ENCODE measurements at places on chromosomes 2 and 18.

DNA sequence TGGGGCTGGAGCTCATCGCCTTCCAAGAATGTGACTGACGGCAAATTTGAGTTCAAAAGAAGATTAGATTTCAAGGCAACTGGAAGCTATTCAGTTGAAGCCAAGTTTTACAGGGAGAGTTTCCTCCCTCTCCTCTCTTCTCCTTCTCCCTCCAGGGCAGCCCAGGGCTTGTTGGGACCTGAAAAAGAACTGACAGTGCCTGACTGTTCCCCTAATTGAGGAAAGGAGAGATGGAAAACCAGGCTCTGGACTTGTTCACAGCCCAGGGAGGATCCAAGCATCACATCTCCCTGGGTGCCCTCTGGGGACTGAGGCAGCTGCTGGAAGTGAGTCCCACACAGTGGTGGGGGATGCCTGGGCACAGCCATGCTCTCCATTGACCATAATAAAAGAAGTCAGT lies 88.1 kb downstream of the THNSL2 start:
- no peak for DNase-seq

DNA sequence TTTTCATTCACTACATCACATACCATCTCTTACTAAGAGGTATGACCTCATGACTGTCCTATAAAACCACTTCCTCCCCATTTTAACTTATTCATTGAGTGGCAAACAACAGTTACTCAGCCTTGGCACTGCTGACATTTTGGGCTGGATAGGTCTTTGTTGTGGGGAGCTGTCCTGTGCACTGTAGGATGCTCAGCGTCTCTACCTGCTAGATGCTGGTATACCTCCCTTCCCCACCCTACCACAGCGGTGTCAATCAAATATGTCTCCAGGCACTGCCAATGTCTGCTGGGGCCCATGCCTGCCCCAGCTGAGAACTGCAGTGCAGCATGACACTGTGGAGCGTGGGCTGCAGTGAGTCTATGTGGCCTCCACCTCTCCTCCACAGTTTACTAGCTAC lies 76.3 kb upstream of the MGAT4A start:
- no peak for DNase-seq

- DNase-seq = no peak
Observed at GRCh38 chr18:6478121-6478520, 63.4 kb upstream of the L3MBTL4 start.

DNA sequence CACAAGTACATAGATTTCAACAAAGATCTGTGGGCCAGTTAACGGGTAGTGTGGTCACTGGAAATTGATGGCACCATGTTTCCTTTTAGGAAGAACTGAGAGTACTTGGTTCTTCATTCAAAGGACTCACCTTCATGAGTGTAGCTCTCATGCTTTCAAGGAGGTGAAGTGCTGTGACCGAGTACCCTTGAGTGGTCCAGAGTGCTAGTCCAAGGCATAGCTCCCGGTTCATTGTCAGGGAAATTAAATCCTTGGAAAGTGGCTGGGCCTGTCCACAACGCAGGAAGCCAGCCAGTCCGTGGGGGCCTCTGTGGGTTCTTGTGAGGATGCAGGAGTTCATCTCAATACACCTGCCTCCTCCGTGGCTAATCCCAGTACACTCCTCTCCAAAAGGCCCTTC lies 295.1 kb downstream of the GALR1 start:
- DNase-seq = no peak

DNA sequence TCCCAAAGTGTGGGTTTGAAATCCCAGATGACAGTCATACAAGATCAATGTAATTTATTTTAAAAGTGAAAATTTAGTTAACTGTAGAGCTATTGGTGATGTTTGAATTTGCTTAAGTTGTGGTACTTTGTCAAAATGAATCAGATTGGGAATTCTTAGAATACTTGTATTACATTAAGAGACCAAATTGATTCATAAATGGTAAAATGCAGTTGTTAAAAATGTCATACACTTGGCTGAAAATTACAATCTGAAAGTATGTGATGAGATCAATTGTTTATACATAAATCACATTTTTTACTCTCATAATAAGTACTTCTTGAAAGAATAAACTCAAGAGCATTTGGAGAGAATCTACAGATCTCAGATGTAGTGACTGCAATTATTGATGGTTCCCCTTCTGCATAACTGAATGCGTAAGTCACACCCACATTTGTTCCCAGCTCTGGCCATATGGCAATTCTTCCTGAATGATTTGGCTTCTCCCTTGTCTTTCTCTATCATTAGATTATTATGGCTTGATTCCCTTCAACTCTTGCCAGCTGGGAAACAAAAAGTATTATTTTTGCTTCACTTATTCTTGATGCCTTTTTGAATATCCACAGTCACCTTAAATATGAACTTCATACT lies 558.5 kb downstream of the CPS1 start:
- no peak for DNase-seq

GRCh38 chr2:24365826-24366225 lies 5.5 kb upstream of the ITSN2 start:
- DNase-seq = no peak

DNA sequence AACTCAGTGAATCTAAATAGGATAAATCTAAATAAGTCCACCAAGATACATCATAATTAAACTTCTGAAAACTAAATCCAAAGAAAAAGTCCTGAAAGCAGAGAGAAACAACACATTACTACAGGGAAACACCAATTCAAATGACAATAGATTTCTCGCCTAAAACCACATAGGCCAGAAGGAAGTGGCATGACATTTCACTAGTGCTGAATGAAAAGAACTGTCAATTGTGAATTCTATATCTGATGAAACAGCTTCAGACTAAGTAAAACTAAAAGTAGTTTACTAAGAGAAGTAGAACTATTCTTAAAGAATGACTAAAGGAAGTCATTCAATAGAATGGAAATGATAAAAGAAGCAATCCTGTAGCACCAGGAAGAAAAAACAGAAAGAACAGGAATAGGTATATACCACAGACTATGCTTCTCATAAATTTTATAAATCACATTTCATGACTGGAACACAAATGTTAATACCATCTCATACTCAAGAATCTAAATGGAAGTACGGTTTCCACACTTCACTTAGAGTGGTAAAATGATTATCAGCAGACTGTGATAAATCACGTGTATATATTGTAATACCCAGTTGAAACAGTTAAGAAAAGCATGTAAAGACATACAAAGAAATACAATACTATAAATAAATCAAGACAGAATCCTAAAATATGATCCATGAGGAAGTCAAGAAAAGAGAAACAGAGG lies 46.4 kb downstream of the ASXL2 start:
- DNase-seq = no peak

DNA sequence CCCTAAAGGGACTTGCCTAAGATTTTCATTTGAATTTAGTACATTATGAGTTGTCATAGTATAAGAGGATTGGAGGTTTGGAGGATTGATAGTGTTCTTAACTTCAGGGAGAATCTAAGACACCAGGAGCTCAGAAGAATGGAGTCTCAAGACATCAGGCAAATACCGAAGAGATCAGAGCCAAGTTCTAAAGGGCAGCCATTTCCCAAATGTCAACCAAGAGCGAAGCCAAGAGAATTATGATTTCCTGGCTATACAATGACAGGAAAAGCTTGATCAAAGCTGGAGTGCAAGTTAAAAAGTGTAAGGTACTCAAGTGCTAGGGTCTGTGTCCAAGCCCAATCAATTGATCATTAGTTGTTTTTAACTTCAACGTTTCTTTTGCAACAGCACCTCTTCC lies 283.0 kb upstream of the FN1 start:
- DNase-seq = no peak

GRCh38 chr2:128178650-128179460 lies 87.9 kb downstream of the UGGT1 start:
- DNase-seq = no peak
